ENCODE measurements at places on chromosomes 6 and 20.

GRCh38 chr20:5933802-5934436 is 16.4 kb downstream of the TRMT6 start:
- DNase-seq: no peak

GRCh38 chr20:58179083-58179431 is 49.4 kb downstream of the ANKRD60 start:
- no peak for DNase-seq

- DNase-seq: no peak
Measured at GRCh38 chr6:86949771-86950170, 12.4 kb downstream of the HTR1E start.

GRCh38 chr6:53845280-53846195 is 50.7 kb downstream of the LRRC1 start:
- no peak for DNase-seq

DNA sequence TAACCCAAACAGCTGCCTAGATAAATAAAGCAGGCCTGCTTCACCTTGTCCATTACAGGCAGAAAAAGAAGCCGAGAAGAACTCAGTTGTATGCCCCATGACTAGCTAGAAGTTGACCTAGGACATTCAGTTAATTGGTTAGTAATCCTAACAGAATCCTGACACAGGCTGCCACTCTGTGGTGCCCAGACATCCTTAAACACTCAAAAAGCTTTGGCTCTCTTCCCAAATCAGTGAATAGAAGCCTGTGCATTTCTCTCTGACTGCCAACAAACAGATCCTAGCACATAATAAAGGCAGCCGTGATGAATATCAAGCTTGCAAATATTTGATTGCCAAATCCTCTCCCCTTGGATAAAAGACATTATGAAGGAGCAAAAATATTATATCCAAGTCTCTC is 519.1 kb upstream of the EYS start:
- no peak for DNase-seq

DNA sequence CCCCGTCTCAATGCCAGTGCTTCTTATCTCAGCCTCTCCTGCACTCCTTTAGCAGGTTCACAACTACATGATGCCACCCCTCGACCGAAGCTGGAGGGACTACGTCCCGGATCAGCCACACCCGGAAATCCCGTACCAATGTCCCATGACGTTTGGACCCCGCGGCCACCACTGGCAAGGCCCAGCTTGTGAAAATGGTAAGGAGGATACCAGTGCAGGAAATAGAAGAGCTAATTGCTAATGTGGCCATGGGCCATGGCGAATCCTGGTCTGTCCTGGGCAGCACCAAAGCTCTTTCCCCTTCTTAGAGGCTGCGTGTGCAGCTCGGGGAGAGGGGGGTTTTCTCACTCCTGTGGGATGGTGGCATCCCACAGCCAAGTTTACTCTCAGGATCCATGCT is 5.5 kb downstream of the IRF4 start:
- no peak for DNase-seq
